ENCODE measurements at places on chromosomes 1 and 21.
A peak's percentile ranks its signal among the peaks of the same experiment; 100 is the strongest.

- DNase-seq, result peak; percentile 88
Measured at GRCh38 chr1:153775458-153776327, 486 bp downstream of the SLC27A3 start.

DNA sequence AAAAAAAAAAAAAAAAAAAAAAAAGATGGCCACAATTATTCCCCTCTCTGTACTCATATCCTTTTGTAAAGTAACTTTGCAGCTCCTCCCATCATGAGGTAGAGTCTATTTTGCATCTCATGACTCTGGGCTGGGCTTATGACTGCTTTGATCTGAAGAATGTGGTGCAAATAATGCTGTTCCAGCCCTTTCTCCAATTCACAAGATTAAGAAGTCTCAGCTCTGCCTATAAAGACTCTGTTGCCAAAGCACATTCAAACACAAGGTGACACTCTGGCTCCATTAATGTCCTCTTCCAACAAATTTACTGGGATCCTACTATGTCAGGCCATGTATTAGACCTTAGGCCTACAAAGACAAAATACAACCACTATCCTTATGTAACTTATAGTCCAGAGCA, 64.8 kb upstream of the PTCH2 start:
- DNase-seq, result no peak

GRCh38 chr21:39525129-39525528, 73.4 kb downstream of the SH3BGR start:
- no peak for DNase-seq

- peak; percentile 86 for DNase-seq
Measured at GRCh38 chr1:244796719-244797406, 38.6 kb upstream of the COX20 start.

- DNase-seq, result no peak
Measured at GRCh38 chr1:223273511-223273910, 90.5 kb downstream of the SUSD4 start.

DNA sequence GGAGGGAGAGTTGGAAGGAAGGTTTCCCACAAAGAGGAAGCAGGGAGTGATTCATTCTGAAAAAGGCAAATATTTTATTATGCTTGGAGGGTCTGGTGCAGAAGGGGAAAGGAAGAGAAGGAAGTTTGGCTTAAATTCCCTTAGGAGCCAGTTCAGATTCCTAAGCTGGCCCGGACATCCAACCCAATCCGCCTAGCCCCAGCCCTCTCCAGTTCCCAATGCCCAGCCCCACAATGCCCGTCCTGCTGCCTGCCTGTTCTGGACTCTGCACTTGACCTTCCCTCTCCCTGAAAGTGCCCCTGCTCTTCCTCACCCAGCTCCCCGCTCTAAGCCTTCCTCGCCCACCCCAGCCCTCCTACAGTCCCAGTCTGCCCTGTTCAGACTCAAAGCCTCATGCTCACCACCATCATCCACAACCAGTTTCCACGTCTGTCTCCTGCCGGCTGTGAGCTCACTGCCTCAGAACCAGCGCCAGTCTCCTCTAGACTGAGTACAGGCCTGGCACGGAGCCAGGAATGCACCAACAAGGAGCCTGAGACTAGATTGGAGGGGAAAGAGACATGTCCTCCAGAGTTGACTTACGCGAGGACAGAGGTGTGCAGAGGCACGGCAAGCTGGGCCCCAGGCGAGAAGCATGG, 18.9 kb downstream of the CAPN2 start:
- DNase-seq, result peak; percentile 19

- no peak for DNase-seq
Measured at GRCh38 chr1:152873495-152873894, 4.6 kb upstream of the SMCP start.

DNA sequence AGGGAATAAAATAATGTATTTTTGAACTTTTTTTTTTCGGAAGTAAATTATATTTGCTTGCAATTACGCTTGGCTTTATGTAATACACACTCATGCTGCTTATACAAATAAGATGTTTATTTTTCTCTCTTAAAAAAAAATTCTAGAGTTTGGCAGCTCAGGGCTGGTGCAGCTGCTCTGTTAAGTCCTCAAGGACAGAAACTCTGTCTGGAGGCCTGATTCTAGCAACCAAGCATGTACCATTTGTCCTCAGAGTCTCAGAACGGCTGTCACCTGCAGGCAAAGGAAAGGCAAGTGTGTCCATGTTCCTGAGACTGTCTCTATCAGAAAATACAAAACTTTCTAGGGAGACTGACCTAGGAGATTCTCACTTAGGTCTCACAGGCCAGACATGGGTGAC, 23.2 kb upstream of the CLDN17 start:
- DNase-seq, result no peak

DNA sequence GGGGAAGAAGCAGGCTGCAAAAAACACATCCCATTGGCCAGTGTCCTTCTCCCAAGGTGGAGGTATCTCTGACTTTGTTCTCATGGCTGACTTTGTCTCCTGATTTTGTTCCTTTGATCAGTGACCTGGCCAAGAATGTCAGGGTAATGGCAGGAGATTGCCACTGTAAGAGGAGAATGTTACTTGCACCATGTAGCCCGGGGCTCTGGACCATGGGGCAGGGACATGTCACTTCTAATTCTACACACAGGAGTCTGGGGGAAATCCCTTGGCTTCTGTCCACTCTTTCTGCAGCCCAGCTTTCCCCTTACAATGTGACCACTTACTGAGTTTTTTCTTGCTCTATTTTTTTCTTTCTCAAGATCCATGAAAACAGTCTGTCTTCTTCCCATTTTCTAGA, 87.7 kb upstream of the LRRN2 start:
- DNase-seq, result no peak

DNA sequence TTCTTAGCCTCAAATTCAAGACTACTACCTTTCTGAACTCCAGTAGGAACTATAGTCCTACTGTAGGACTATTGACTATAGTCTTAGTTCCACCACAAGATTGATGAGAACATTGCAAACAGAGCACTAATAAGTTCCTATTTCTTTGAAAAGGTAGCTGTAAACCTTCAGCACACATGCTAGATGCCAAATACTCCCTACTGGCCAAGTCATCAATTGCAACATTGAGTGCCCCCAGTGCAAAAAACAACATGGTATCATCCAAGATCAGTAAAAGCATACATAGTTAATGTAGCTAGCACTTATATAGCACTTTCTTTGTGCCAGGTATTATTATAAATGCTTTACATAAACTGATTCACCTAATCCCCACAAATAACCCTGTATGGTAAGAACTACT, 99.8 kb downstream of the MRPL39 start:
- peak; percentile 1 for DNase-seq

- DNase-seq, result peak; percentile 31
Measured at GRCh38 chr1:14630986-14631385, 32.5 kb downstream of the KAZN start.

- DNase-seq, result no peak
Measured at GRCh38 chr1:21621051-21621450, 48.1 kb downstream of the RAP1GAP start.

DNA sequence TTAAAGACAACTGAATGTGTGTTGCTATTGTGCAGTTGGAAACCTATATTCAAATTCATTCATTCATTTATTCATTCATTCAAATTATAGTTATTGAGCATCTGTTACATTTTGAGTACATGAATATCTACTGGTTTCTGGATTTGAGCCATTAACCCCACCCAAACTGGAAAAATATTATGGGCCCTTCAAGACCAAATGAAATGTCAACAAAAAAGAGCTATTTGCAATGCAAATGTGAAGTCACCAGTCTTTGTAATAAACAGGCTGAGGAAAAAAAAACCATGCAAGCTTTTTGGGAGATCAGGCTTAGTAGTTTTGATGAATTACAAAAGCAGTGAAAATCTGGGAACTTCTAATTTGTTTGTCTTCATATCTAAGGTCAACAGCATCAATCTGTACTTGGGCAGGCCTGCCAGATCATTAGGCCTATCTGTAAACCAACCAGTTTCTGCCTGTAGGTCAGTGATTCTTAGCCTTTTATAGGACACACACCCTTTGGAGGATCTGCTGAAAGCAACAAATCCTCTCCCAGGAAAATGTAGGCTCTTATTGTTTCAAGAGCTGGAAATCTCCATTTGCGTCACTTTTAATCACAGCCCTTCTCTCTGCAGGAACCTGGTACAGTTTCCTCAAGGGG, 134.7 kb downstream of the FAM78B start:
- no peak for DNase-seq

DNA sequence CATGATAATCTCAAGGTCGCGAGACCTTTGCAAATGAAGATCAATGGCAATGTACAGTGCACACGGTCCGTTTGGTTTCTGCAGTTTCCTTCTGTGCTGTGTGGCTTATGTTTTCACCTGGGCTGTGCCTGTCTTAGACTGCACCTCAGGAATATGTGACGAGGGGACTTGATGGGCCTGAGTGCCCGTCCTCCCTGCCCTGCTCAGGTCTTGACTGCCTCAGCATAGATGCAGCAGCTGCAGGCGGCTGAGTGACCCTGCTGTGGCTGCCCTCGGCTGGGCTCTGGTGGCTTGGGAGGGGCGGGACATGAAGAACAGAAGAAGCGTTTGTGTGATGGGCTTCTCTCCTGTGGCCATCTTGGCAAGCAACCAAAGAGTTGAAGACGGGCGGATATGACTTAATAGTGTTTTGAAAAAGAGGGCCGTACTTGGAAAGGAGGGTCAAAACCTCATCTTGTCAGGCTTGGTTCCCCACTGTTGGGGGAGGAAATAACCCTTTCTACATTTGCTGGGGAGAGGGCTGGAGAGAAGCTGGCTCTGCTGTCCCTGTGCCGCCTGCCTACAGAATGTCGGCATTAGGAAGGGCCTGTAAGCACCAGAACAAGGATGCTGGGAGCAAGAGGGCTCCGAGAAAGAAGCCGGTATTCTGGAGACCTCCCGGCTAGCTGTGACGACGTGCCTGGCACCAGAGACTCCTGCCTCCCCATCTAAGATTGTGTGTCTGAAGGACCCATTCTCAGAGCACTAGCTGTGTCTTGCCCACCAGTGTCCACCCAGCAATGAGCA, 7.1 kb downstream of the MYBPHL start:
- no peak for DNase-seq

GRCh38 chr21:41920476-41920875, 33.3 kb downstream of the C2CD2 start:
- DNase-seq, result no peak
